CD4-positive, alpha-beta T cell treated with Interleukin-6 at 100 ng/mL for 8 hours (primary cell): ENCODE measurements at places on chromosomes 1 and 21.

DNA sequence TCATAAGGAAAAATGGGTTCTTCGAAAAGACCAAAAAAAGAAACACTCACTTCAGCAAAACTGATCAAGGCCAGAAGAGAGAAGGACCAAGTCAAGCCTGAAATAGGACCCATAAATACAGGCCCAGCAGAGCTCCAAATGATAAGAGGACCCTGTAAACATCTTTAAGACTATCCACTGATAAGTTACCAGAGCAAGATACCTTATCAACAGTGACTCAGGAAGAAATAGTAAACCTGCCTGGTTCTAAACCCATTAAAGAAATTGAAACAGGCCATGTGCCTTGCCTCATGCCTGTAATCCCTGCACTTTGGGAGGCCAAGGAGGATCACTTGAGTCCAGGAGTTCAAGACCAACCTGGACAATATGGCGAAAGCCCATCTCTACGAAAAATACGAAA lies 81.8 kb upstream of the ERRFI1 start:
- no peak for DNase-seq

GRCh38 chr1:46204406-46204742 lies 1.2 kb downstream of the LURAP1 start:
- DNase-seq = no peak

GRCh38 chr1:84301785-84302385 lies 377 bp downstream of the SAMD13 start:
- no peak for DNase-seq

DNA sequence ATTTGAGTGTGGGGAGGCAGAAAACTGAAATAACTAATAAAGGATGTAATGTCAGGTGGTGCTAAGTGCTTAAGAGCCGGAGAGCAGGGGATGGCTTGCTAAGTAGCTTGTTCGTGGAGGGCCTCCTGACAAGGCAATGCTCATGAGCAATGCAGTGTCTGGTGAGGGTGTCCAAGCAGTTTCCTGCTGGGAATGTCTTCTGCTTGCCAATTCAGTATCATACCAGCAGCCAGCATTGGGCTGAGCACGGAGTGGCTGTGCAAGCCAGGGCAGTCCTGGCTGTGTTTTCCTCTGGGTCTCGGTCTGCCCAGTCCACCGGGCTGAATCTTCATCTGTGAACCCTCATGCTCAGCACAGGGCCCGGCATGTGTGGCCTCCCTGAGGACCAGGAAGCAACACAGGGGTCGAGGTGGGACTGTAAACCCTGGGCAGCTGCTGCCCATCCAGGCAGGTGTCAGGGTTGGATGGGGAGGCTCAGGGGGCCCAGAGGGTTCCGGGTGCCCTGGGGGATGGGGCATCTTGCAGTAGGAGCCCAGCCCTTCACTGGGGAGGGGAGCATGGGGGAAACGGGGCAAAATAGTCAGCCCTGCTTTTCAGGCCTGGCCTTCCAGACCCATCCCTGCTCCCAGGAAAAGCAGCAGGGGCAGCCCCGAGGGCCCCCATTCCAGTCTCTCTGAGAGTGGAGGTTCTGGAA lies 27.5 kb downstream of the EDN2 start:
- DNase-seq = no peak

DNA sequence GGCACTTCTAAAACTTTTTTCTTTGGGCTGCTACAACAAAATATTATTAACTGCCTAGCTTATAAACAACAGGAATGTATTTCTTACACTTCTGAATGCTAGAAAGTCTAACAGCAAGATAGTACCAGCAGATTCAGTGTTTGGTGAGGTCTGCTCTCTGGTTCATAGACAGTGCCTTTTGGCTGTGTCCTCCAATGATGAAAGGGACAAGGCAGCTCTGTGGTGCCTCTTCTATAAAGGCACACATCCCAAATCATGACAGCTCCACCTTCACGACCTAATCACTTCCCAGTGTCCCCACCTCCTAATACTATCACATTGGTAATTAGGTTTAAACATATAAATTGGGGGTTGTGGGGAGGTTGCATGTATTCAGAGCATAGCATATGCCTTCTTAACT lies 9.5 kb downstream of the CFH start:
- no peak for DNase-seq

- no peak for DNase-seq
Observed at GRCh38 chr21:38956856-38957571, 151.3 kb downstream of the ETS2 start.

- no peak for DNase-seq
Observed at GRCh38 chr1:17013491-17014320, 2.0 kb upstream of the ATP13A2 start.

- no peak for DNase-seq
Observed at GRCh38 chr1:246591047-246591446, 24.8 kb downstream of the CNST start.

DNA sequence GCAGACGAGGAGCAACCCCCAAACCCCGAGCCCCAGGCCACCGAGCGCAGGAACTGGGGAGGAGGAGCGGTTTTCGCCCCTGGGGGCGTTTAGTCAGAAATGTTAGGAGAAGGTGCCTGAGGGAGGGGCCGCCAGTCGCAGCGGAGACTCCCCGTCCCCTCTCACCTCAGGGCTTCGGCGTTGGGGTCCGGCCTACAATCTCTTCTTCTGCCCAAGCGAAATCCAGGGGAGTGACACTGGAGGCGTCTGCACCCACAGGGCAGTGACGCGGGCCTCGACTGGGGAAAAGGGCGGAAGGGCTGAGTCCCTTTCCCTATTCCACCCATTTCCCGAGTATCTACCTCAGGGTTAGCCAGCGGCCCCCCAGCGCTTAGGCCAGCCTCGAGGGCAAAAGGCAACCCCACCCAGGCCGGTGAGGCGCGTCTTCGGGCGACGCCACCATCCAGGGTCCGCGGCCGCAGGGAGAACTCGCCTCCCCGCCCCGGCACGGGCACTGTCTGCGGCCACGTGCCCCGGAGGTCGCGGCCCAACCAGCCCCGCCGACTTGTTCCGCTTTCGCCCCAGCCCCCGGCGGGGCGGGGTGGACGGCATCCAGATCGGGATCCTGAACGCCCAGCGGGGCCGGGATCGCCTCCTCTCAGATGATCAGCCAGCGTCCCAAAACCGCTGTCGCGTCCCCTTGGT lies 118.7 kb upstream of the BARHL2 start:
- no peak for DNase-seq

DNA sequence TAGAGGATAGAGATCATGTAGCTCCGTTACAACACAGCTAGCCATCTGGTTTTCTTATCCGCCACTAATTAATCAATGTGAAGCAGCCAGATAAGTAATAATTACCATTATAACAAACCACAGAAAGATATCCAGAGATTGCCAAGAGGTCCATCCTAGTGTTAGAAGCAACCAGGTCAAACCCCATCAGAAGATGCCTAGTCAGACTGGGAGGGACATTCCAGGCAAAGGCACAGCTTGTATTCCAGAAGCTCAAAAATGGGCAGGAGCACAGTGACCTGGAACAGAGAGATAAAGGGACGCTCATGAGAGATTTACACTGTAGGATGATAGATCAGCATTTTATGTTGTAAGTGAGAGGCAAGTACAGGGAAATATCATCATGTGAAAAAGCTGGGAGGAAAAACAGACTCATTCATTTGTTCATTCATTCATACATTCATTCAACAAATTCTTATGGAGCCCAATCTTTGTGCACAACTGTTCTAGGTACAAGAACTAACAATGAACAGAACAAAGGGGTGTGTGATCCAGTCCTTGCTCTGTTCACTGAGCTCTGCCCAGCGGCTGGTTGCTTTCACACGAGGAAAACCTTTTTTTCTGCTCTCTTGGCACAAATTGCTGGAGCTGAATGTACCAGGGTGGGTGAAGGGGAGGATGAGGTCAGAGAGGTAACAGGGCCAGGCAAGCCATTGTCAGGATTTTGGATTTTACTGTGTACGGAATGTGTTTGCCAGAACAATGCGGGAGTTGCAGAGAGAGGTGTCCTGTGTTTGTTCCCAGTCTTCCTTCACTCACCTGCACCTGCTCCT lies 240.8 kb upstream of the FGGY start:
- no peak for DNase-seq

- DNase-seq = no peak
Observed at GRCh38 chr1:41330588-41331545, 30.4 kb upstream of the FOXO6 start.
